ENCODE measurements at places on chromosomes 1 and 21.

DNA sequence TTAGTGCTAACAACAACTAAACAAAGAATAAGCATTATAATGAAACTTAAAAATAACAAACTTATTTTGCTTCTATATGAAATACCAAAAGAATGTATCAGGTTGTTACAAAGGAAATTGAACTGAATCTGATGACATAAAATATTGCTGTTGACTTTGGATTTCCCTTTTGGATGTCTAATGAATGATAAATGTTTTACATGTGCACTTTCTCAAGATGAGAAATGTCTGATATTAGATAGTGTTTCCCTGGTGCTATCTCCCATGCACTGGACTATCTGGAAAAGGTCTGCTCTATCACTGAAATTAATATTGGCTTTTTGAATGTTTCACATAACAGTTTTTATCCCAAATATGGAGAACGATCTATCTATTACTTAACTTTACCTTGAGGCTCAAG, 179.9 kb downstream of the HMCN1 start:
- DNase-seq, result no peak

- no peak for DNase-seq
These were observed 33.4 kb upstream of the CITED4 start for GRCh38 chr1:40895601-40896000.

DNA sequence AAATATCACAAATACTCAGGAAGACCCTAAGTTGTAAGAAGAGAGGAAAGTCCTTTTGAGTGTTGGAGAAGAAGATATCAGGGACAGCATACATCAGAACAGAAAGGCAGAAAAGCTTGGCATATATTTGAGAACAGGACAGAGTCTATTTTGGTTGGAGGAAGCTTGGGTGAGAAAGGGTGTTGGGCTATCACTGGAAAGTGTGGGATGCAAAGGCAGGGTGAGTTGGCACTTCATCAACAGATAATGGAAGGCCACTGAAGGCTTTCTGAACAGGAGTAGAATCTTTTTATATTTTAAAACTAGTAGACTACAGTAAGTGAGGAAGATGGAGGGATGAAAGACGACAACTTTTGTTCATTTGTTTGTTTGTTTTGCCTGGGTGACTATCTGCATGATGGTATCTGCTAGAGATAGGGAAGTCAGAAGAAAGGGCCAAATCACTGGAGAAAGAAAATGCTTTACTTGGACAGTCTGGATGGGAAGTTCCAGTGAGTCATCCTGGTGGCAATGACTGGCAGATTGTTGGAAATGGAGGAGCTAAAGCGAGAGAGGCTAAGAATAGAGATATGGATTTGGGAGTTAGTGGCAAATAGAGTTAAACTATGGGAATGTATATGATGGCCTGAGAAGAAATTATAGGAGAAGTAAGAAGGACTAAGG, 33.7 kb upstream of the KCNA2 start:
- DNase-seq, result no peak

GRCh38 chr1:87989346-87989745, 660.7 kb downstream of the LMO4 start:
- no peak for DNase-seq

DNA sequence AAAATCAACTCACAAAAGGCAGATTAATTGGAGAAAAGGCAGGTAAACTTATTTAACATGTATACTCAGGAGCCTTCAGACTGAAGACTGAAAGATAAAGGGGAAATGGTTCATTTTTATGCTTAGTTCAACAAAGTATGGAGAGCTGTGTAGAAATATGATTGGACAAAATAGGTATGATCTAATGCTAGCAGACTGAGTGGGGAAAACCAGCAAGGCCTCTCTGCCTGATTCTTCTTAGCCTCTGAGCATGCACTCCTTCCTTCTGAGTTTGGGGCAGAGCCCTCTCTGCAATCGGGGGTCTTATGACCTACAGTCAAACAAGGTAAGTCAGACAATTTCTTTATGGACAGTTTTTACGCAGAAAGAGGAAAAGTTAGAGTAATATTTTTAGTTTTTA, 38.8 kb upstream of the SUCO start:
- DNase-seq, result no peak

- DNase-seq, result no peak
These were observed 8.3 kb upstream of the COL16A1 start for GRCh38 chr1:31712068-31712467.

DNA sequence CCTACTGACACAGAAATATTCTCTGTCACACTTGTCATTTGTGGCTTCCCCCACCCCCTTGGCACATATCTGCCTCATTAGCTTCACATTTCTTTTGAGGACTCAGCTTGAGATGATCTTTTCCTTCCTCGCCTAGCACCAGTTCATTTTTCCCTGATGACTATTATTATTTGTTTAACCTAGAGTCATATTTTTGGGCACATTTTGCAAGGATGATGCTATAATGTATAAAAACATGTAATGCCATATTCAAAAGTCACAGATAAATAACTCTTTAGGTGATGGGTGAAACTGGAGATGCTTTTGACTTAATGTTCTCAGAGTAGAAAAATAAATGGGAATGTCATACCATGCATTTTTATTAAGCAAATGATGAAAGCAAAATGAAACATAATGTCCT, 202.7 kb downstream of the BACH1 start:
- DNase-seq, result no peak

GRCh38 chr1:224736619-224737352, 120.7 kb downstream of the CNIH3 start:
- no peak for DNase-seq

GRCh38 chr1:923131-923990, at the start of gene SAMD11:
Gene SAMD11 (plus strand): TSS chr1:923923. CDS start chr1:924432, 509 bp downstream.
- DNase-seq, result peak; percentile 50

GRCh38 chr1:247338723-247339275, 7.1 kb upstream of the ZNF496 start:
- DNase-seq, result no peak

DNA sequence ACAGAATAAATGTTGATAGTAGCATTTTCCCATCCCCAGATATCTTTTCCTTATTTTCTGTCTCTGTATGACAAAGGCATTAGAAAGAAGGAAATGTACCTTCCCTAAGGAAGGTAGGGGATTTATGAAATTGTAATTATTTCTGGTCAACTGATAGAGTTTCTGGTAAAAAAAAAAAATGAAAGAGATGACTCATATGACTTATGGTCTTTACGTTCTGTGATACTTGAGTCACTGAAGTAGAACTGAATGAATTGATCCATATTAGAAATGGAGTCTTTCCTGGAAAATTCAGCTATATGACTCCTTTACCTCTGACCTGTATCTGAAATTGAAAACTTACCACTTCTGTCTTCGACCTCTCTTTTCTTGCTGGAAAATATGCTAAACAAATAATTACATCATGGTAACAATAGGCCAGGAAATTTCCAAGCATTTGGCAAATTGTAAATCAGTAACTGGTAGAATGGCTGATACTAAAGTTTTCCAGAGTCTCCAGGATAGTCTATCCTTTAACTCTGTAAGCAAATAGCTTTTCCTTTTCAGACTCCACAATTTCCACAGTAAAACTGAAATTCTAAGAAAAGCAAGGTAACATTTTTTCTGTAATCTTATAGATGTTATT, 364.3 kb upstream of the PTBP2 start:
- DNase-seq, result no peak

DNA sequence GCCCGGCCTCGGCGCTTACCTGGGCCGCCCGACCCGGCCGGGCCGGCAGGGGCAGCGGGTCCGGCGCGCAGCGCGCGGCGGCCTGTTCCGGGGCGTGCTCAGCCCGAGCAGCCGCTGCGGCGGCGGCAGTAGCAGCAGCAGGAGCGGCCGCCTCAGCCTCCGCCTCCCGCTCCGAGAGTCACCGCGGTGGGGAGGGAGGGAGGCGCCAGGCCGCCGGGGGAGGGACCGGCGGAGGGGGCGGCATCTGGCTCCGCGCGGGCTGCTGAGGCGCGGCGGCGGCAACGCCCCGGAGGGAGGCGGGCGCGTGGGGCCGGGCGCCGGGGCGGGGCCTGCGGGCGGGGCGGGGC, at the start of gene CTNNBIP1:
Gene CTNNBIP1, minus strand, starts transcription at position 194 of the 347 bp plus-strand sequence. CDS start 38,205 bp downstream, outside the sequence.
- DNase-seq, result no peak

DNA sequence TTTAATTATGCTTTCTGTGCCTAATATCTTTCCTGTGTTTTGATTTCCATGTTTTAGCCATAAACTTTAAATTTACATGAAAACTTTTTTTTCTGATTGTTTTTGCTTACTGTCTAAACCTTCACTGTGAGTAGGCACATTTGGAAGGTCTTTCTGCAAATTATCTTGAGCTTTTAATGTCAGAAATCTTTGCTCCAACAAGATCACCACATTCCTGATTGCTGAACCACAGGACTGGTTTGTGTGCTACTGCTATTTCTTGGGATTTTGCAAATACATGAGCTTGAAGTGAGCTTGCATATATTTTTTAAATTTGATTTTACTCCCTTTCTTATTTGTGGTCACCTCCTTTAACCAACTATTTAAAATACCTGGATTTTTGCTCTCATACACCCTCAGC, 61.3 kb downstream of the PTBP2 start:
- DNase-seq, result no peak

GRCh38 chr1:116825720-116826438, 71.6 kb downstream of the CD2 start:
- no peak for DNase-seq

All from activated T-helper 1 cell treated with Interleukin-2 at 50 U/mL for 16 hours (primary cell).